Fibroblast of villous mesenchyme (primary cell): ENCODE measurements at places on chromosomes 5 and 9. TPM values are rescaled to one million over a fixed set of nuclear protein-coding genes. Genes with fewer than 3 reads are reported as not detected.

DNA sequence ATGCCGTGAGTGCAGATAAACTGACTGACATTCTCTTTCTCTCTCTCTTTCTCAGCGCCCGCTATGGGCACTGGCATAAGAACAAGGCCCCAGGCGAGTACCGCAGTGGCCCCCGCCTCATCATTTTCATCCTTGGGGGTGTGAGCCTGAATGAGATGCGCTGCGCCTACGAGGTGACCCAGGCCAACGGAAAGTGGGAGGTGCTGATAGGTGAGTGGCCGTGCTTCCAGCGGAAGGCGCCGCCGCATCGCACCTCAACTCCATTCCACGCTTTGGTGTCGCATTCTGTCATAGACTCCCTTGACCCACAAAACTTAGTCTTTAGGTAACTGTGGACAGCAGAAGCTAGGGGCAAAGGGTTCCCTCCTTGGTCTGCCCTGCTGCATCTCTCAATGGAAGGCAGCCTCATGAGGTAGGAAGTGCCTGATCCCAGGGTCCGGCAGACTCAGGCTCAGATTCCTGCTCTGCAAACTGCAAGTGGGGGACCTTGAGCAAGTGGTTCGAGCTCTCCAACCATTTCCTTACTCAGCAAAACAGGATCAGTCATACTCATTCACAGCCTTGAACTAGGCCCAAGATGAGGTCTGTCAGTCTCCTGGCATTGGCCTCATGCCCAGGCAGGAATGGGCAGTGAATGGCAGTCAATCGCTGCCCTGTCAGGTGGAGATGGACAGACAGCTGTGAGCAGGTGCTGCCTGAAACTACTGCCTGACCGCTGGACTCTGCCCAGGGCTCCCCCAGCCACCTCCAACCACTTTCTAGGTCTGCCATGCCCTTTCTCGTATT, 24.2 kb upstream of the CFAP157 start:
- DNase-seq: no peak

GRCh38 chr9:119216651-119217331, 152.4 kb downstream of the BRINP1 start:
- DNase-seq: peak; percentile 9

- no peak for DNase-seq
Observed at GRCh38 chr5:143342607-143343006, 60.9 kb downstream of the NR3C1 start.

DNA sequence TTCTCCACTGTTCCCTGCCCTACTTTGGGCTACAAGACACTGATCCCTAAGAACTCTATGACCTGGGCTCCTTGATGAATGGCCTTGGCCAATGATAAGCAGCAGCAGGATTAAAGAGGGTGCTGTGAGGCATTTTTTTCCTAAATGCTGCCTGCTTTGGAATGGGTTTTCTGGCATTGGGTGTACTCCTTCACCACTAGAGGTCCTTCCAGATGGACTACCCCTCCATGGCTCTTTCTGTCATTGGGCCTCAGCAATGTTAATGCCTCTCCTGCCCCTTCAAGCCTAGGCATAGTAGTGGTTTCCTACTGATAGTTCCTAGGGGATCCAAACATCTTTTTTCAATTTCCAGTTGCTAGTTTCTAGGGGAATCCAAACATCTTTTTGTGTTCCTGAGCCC, 319.3 kb upstream of the RPS23 start:
- no peak for DNase-seq

Gene PCDHGB3
- 3.9 and 5.2 TPM in 2 replicates for total RNA-seq

DNA sequence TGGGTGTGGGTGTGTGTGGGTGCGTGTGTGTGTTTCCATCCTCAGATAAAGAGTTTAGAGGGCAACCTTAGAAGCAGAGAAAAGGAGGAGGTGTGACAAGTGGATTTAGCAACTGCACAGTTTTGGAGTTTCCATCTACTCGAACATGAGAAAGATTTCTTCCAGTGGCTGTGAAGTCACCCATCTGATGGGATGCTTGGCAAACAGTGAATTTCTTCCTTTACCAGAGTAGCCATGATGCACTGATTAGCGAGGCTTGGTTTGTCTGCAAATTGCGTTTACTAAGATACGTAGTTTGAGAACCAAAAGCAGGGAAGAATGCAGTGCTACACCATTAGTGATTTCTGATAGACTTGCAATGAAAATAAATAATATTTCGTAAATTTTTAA, 791 bp upstream of the STARD4 start:
- no peak for DNase-seq

DNA sequence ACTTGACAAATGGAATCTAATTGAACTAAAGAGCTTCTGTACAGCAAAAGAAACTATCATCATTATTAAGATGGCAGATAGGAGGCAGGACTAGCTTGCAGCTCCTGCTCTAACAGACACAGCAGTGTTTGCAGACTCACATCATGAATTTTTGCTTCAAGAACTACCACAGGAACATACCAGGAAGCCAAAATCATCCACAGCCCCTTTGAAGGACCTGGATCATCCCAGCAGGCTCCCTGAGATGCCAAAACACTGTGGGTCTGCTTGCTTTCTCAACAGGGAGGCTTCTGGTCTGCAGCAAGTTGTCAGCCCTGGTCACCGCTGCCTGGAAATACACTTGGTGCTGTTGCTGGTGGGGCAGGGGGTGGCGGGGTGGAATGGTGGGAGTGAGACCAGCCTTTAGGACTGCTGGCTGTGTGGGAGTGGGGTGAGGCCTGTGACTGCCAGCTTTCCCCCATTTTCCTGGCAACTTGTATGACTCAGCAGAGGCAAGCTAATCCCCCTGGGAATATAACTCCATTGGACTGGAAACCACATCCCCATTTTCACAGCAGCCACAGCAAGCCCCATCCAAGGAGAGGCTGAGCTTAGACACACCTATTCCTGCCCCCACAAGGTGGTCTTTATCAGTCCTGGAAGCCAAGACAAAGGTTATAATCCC, 533.8 kb upstream of the CYLC2 start:
- DNase-seq: no peak

DNA sequence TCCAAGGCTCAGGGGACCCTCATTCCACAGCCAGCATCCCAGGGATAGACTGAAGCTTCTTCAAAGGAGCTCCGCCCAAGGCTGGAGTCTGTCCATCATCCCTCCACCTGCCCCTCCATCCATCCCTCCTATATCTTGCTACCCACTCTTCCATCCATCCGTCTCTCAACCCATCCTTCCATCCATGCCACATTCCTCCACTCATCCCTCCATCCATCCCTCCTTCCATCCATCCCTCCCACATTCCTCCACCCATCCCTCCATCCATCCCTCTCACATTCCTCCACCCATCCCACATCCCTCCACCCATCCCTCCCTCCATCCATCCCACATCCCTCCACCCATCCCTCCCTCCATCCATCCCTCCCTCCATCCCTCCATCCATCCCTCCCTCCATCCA, 5.5 kb upstream of the VAV2 start:
- no peak for DNase-seq

GRCh38 chr9:136627703-136628102, 35.0 kb upstream of the EGFL7 start:
- DNase-seq: no peak

Gene CCNH
- 58.3 and 60.9 TPM in 2 replicates for total RNA-seq

Gene FRMPD1
- total RNA-seq: under 0.01 TPM in 1 of 2 replicates, not detected in the other

GRCh38 chr5:177588413-177588909, 3.5 kb upstream of the TMED9 start:
- DNase-seq: no peak

GRCh38 chr9:70406434-70406862, 8.0 kb downstream of the KLF9 start:
- DNase-seq: peak; percentile 69

GRCh38 chr5:73893813-73894212, 267.8 kb downstream of the ARHGEF28 start:
- DNase-seq: no peak

Gene EQTN
- total RNA-seq: not detected in 2 replicates

DNA sequence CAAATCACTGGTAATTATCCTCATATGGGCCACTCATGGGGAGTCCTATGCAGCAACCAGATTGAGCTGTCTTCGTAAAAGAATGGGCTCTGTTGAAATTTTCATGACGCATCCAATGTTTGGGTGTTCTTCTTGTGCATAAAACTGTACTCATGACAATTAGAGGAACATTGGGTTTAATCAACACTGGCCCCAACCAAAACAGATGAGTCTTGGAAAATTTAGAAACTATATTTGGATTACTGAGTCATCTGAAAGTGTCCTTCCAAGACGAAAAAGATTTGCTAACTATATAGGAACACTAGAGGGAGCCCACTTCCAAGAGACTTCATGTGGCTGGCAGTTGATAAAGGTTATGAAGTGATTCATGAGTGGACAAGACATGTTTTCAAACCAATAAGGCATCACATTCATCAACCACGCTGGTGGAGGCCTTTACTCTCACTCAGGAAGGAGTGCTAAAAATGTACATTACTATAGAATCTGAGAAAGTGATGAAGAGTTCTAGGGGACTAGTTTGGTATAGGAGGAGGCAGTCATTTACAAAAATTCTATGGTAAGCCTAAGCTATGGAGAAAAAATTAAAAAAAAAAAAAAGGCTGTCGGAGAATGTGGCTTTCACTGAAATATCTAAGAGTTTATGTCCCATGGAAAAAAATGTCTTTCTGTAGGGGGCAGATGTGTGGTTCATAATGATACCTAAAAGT, 313.5 kb downstream of the PRDM9 start:
- peak; percentile 1 for DNase-seq

Gene LVRN
- total RNA-seq: under 0.01 and 0.64 TPM in 2 replicates

Gene NINJ1
- total RNA-seq: 30.3 and 33.7 TPM in 2 replicates

DNA sequence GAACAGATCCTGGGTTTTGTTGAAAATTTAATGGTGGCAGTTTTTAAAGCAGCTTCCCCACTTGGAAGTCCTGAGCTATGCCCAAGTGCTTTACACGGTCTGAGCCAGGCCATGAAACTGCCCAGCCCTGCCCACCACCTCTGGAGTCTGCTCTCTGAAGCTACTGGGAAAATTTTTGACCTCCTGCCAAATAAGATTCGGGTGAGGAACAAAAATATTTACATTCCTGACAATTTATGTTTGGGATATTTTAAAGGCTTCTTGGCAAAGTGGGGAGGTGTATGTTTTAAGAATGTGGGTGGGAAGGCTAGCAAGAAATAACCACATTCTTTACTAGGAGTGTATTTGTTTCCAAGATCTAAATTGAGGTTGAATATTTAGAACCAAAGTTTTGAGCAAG, 50.0 kb downstream of the HACD4 start:
- DNase-seq: peak; percentile 91

Gene NTRK2
- not detected in 2 replicates for total RNA-seq

- no peak for DNase-seq
Observed at GRCh38 chr9:95912773-95913172, 37.3 kb downstream of the ERCC6L2 start.

Gene SLC28A3
- 0.32 and 0.43 TPM in 2 replicates for total RNA-seq

- no peak for DNase-seq
Observed at GRCh38 chr5:121415270-121415669, 436.4 kb upstream of the FTMT start.

- DNase-seq: no peak
Observed at GRCh38 chr5:44046619-44047364, 342.4 kb downstream of the FGF10 start.

DNA sequence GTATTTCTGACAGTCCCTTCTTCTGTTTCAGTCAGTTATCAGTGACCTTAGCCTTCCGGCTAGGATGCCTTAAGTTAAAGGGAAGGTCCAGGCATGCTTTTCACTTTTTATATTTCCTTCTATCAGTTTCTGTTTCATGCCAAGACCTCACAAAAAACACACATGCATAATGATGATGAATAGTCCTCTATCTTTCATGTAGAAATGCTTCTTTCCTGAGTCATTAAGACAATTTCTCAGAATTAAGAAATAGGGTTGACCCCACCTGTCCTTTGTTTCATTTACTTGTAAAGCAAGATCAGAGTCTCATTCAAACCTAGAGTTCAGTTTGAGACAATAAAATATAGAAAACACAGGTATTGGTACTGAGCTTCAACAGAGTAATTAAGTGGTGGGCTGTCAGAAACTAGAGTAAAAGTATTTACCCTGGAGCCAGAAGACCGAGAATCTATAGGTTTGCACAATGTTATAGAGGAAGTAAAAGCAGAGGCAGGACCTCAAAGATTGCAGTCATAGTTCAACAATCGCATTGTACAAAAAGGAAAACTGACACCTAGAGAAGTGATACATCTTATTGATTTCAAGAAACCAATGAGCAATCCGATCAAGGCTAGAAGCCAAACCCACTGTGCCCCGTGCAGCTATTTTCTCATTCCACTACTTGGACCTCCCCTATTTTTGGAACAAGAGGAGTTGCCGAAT, 118.7 kb upstream of the PUM3 start:
- no peak for DNase-seq

Gene PTGES
- total RNA-seq: 8.7 and 16.0 TPM in 2 replicates

GRCh38 chr5:149268928-149269557, 2.6 kb upstream of the AFAP1L1 start:
- DNase-seq: peak; percentile 62

DNA sequence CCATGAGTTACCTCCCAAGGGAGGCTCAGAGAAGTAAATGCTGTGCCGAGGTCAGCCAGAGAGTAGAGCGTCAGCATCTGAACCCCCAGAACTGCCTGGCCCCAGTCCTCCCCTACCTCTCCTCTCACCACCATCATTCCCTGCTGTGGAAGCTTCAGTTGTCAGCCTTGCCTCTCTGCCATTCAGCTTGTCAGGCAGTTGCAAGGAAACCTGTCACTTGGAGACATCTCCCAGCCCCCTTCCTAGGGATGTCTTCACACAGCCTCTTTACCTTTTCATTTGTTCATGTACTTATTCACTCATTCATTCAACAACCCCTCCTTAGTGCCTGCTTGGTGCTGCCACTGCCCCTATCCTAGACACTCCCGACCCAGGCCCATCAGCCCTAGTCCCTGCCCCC, 2.1 kb downstream of the RGS14 start:
- no peak for DNase-seq

Gene PCDH1
- 0.43 and 3.5 TPM in 2 replicates for total RNA-seq

DNA sequence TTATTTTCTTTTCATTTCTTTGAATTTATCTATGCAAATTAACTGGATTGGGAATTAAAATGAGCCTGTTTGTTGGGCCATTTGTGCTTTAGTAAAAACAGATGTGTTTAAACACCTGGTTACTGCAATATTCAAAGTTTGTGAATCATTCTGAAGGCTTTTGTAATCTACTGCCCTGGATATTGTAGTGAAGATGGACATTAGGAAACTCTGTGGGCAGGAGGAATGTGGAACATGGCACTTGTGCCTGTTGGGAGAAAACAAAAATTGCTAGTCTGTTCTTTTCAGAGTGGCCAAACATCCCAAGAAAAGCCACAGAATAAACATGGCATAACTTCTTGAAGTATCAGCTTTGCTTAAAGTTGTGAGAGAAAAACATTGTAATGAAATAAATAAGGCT, 40.8 kb downstream of the CHSY3 start:
- DNase-seq: peak; percentile 74

DNA sequence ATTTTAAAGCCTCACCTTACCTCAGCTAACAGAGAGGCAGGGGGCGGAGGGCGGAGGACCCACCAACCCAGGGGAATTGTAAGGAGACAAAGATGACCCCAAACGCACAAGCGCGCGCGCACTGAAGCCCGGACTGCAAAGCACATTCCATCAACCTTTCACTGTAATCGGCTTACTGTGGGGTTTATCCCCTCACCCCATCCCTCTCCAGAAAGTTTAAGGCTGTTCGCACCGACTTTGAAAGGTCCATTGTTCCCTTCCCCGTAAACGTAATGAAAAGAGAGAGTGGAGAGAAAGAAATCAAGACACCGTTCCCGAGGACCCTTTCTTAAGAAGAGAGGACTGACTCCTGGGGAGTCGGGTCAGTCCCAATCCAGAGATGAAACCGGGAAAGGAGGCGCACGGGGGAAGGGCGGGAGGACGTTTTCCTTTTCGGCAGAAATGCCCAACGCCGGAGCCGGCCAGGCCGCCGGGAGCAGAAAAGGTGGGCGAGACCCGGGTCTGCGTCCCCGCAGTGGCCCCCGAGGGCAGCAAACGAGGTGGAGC, 464 bp downstream of the CEMIP2 start:
- DNase-seq: peak; percentile 33
